ENCODE measurements at places on chromosomes 12 and 14. TPM values are rescaled to one million over a fixed set of nuclear protein-coding genes. Genes with fewer than 3 reads are reported as not detected.
A peak's percentile ranks its signal among the peaks of the same experiment; 100 is the strongest.

DNA sequence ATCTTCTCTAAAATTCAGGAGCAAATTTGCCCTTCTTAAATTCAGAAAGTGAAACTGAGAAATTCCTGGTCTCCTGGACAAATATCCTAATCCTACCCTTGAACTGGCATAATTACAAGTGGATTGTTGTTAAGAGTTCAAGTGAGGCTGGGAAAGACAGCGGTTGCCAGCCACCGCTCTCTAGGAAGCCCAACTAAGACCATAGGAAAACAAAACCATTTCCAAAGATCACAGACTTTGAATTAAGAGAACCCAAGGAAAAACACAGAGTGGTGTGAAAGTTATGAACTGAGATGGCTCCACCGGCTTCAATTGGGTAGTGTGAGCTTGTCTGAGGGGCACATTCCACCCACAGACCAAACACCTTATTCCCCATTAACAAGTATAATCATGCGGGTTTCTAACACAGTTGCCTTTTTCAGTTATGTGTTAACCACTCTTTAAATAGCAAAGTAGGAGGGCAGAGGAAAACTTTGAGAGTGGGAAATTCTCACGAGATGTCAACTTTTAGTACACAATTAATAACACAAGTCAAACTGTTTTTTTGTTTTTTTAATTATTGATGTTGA, 1628.8 kb upstream of the SEL1L start:
- DNase-seq: no peak

DNA sequence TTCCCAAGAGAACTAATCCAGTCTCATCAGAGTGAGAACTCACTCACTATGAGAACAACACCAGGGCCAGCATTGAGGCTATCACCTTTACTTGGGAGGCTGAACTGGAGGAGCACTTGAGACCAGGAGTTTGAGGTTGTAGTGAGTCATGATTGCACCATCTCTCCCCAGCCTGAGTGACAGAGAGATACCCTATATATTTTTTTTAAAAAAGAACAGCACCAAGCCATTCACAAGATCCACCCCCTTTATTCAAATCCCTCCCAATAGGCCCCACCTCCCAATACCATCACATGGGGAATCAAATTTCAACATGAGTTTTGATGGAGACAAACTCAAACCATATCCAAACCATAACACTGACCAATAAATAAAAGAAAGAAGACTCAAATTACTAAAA, 3.7 kb upstream of the TMX1 start:
- DNase-seq: no peak

DNA sequence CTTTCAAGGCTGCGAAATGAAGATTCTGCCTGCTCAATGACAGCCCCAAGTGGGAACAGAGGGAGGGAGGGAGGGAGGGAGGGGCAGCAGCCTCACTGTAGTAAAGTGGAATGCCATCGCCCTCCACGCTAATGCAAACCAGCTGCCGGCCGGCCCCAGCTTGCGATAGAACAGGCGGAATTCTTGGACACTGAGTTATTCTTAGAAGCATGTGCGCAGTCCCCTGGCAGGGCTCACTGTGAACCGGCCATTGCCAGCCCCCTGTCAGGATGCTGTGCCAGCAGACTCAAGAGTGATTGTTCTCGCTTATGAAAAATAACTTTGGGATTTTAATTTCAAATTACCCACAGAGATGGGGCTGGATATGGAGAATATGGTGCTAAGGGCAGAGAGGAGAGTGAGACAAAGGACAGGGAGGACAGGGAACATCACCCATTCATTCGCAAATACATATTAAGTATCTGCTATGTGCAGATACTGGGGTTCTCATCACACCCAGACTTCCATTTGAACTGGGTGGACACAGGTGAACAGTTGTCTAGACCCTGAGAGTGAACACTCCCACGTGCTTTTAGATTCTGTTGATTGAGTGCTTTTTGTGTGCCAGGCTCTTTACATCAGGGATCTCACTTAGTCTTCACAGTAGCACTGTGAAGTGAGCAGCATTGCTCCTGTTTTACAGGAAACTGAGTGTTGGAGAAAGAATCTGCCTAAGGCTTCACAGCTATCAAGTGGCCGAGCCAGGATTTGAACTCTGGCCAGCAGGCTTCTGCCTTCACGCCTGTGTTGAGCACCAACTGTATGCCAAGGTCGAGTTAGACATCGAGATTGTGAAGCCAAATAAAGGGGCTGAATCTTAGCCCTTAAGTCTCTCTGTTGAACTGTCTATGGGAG, 192.9 kb downstream of the C12orf75 start:
- DNase-seq: peak; percentile 74

- peak; percentile 81 for DNase-seq
Measured at GRCh38 chr14:23056145-23056955, 970 bp downstream of the CDH24 start.

- DNase-seq: no peak
Measured at GRCh38 chr14:62673014-62673755, 372.1 kb downstream of the KCNH5 start.

DNA sequence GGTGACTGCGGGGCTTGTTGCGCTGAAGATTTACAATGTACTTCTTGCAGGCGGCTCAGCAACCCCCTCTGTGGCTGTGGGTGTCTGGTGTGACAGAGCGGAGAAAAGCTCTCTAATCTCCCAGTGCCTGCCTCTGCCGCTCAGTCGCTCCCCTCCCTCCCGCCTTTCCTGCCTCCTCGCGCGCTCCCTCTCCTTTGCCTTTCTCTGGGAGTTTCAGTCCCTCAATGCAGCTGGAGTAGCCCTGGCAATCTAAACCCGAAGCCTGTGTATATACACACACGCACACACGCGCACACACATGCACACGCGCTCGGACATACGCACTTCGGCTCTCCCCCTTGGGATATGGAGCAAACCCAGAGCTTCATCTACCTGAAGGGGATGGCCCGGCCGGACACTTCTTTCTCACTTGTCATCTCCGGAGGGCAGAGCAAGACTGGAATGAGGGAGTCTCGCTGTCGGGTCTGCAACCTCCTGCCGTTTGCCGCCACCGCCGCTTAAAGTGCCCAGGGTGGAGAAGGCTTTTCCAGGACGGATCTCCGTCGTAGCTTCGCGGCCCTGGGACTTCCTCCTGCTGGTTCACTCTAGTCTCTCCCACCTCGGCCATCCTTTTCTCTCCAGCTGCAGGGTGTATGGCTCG, 599 bp upstream of the TRHDE start:
- DNase-seq: peak; percentile 64

GRCh38 chr12:115109863-115110262, 425.9 kb upstream of the TBX3 start:
- no peak for DNase-seq

DNA sequence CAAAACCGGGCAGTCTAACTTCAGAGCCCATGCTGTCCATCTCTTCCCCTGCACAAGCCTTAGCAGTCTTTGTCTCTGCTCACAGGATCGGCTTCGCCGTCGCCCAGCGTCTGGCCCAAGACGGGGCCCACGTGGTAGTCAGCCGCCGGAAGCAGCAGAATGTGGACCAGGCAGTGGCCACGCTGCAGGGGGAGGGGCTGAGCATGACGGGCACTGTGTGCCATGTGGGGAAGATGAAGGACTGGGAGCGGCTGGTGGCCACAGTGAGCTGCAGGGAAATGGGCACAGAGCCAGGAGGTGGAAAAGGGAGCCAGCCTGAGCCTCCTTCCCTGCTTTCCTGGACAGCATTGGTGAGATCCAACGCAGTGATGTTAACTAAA, 14.2 kb upstream of the CARMIL3 start:
- no peak for DNase-seq

DNA sequence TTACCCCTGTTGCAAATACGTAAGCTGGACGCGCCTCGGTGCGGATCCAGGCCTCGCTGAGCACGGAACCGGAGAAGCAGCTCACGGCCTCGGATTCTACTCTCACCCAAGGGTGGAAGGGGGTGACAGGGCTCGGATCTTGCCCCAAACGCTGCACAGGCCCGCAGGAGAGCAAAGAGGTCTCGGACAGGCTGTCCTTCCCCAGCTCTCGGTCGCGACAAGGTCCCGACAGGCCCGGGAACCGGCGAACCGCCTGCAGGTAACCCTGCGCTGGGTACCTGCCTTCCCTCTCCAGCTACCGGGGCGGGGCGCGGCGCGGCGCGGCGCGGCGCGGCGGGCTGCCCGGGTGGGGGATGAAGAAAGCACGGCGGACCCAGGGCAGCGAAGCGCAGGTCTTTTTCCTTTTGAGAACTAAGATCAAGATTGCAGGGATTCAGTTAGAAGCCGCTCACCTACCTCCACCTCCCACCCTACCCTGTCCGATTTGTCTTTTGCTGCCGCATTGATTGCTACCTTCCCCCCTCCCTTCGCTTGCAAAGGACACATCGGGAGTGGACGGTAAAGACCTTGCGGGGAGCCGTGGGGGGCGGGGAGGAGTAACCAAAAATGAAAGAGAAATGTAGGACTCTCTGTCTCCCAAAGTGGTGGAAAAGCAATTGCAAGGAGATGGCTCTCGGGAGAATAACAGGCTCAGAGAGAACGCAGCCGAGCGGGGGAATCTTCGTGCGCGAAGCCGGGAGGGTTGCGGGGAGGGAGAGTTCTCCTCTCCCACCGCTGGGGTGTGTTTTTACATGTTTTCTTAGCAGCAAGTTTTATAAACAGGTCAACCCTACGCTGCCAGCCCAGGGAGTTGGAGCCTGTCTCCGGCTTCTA, 8.4 kb upstream of the TBX3 start:
- DNase-seq: no peak

GRCh38 chr12:30725739-30726138, 29.0 kb downstream of the CAPRIN2 start:
- no peak for DNase-seq

DNA sequence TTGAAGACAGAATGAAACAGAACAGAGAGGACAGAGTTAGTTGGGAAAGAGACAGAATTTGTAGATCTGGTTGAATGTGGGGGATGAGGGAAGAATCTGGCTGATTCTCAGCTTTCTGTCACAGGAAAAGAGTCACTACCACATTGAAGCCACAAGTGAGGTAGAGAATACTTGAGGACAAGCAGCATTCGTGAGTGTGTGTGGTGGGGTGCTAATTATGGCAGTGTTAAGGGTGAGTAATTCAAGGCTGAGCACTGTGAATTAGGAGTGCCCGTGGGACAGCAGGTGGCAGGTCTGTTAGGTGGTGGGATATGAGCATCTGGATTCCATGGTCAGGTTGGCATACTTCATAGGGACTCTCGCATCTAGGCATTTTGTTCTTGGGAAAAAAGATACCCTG, 347.4 kb upstream of the PRICKLE1 start:
- DNase-seq: no peak

GRCh38 chr12:54988402-54989054, 4.0 kb upstream of the TESPA1 start:
- peak; percentile 77 for DNase-seq

DNA sequence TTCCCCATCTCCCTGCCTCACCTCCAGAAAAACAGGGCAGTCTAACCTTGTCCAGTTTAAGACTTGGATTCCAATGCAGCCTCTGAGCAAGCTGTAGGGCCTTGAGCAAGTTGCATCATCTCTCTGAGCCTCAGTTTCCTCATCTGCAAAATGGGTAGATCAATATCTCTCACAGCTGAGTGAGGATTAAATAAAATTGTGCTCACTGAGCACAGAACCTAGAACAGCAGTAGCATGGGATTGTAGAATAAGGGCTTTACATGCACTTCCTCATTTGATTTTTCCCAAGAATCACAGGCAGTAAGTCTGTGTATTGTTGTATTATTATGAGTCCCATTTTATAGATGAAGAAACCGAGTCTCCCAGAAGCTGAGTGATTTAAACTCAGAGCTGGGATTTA, 2.0 kb downstream of the DTX1 start:
- no peak for DNase-seq

- DNase-seq: peak; percentile 75
Measured at GRCh38 chr12:121579190-121579791, 1.5 kb downstream of the KDM2B start.

DNA sequence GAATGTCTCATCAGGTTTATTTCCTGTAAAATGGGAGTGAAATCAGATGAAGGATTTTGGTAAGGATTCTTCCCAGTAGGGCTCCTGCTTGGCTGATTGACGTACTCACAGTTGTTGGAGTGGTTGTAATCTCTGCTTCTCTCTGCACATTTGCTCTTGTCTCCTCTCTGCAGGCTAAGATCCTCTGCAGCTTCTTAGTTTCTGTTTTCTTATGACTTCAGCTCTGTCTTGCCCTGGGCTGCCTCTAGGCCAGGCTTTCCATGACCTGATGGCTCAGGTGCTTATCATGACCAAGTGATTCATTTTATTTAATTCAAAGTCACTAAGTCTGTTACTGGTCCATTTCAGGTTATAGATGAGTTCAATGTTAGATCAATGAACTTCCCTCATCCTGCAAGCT, 394.5 kb upstream of the DDHD1 start:
- DNase-seq: no peak

DNA sequence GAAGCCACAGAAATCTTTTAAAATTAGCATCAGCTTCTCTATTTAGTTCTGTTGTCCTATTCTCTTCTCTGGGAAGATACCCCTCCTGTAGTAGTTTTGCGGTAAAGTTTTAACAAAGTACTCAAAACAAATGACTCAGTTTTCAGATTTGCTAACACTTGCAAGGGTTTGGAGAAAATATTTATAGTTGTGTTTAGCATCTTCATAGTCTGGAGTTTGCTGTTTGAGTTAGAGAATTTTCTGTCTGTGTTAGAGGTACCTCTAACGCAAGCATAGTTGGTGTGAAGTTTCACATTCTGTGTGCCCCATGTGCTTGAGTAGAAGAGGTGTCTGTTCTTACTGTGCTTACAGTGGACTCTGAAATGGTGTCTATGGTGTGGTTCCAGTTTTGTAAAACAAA, 36.0 kb downstream of the ANKRD9 start:
- DNase-seq: no peak

- DNase-seq: no peak
Measured at GRCh38 chr12:120886199-120887018, 17.7 kb downstream of the SPPL3 start.

GRCh38 chr14:97699026-97699425, 901.8 kb downstream of the VRK1 start:
- DNase-seq: no peak

GRCh38 chr14:91374879-91375702, 42.5 kb downstream of the CCDC88C start:
- no peak for DNase-seq

GRCh38 chr14:21255385-21256101, 13.7 kb downstream of the HNRNPC start:
- no peak for DNase-seq

GRCh38 chr12:6903722-6904121, 900 bp upstream of the LRRC23 start:
- DNase-seq: no peak

DNA sequence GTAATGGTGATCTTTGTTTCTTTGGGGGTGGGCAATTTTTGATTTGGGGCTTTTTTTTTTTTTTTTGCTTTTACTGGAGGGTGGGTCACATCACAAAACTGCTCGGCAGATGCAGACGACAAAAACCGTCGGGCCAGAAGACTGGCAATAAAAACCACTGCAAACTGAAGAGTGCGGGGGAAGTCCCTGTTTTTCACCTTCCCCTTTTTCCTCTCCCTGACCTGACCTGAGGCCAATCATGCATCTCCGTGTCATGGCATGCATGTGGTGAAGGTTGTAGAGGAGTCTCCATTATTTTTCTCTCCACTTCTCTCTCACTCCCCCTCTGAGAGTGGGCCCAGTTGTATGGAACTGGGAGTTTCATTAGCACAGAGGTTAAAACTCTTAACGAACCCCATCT, 57.5 kb downstream of the AP5M1 start:
- no peak for DNase-seq

GPR68 gene
- total RNA-seq: 6.3 TPM

VWF gene
- total RNA-seq: 729 TPM

CD27 gene
- 1.5 TPM for total RNA-seq

DIO3 gene
- 0.67 TPM for total RNA-seq

FCF1 gene
- 40.7 TPM for total RNA-seq

ASIC1 gene
- total RNA-seq: 0.35 TPM

GUCY2C gene
- total RNA-seq: not detected

FITM1 gene
- 1.1 TPM for total RNA-seq

STAC3 gene
- total RNA-seq: 6.0 TPM
